Vagina (tissue), 2 donors: ENCODE measurements at places on chromosomes 11 and 22.

- no peaks in the 10 kb centered on the region for H3K36me3 ChIP-seq
- peaks cover 20% of the 10 kb centered on the region for H3K4me1 ChIP-seq
- peak within 1 kb of the TSS; percentile 18 for H3K27ac ChIP-seq
- H3K27me3 ChIP-seq = peaks cover 13% of the 10 kb centered on the region
Measured at GRCh38 chr11:134275534-134276395, at the start of gene GLB1L3. GLB1L3 (plus strand) TSS chr11:134276379; CDS start chr11:134276741, 362 bp downstream.

- H3K27ac ChIP-seq = no peak overlapping the region
- no peaks in the 10 kb centered on the region for H3K4me1 ChIP-seq
- H3K4me3 ChIP-seq = no peak overlapping the region
Measured at GRCh38 chr11:130533871-130534270, 85.4 kb downstream of the ADAMTS15 start.

GRCh38 chr11:43071338-43071737 lies 240.5 kb upstream of the API5 start:
- H3K4me1 ChIP-seq = no peaks in the 10 kb centered on the region
- no peaks in the 10 kb centered on the region for H3K36me3 ChIP-seq
- H3K27ac ChIP-seq = no peak overlapping the region

GRCh38 chr11:116263019-116263418 lies 509.8 kb downstream of the BUD13 start:
- H3K4me3 ChIP-seq = no peak overlapping the region
- DNase-seq = no peak
- no peak overlapping the region for H3K27ac ChIP-seq
- no peaks in the 10 kb centered on the region for H3K36me3 ChIP-seq
- no peaks in the 10 kb centered on the region for H3K4me1 ChIP-seq

DNA sequence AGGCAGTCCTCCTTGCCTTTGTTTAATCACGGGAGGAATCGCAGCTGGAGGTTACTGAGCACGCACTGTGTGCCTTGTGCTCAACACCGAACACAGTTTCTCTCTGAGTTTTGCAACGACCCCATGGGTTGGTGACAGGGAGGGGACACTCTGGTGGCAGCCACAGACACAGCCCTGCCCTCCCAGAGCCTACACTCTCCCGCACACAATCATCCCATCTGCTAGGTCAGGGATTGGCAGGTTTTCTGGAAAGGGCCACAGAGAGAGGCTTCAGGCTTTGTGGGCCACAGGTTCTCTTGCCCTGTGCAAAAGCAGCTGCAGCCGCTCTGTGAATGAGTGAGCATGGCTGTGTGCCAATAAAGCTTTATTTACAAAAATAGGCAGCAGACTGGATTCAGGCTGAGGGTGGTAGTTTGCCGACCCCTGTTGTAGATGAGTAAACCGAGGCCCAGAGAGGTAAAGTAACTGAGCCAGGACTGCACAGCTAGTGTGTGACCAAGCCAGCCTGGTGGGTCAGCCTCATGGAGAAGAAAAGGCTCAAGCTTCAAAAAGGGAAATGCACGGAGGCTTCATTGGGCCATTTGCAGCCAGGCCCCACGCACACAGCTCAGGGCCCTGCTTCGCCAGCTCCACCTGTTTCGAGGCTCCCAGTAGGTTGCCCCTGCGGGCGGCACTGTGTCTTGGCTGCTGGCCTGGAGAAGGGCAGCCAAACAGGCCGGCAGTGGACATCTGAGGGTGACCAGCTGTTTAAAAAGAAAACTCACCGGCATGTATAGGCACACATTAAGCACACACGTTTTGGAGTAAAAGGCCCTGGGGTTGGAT lies 16.3 kb downstream of the LTO1 start:
- DNase-seq = no peak
- no peak overlapping the region for H3K4me3 ChIP-seq
- H3K27ac ChIP-seq = no peak overlapping the region
- H3K27me3 ChIP-seq = no peaks in the 10 kb centered on the region
- no peaks in the 10 kb centered on the region for H3K4me1 ChIP-seq
- peaks cover 2% of the 10 kb centered on the region for H3K36me3 ChIP-seq

DNA sequence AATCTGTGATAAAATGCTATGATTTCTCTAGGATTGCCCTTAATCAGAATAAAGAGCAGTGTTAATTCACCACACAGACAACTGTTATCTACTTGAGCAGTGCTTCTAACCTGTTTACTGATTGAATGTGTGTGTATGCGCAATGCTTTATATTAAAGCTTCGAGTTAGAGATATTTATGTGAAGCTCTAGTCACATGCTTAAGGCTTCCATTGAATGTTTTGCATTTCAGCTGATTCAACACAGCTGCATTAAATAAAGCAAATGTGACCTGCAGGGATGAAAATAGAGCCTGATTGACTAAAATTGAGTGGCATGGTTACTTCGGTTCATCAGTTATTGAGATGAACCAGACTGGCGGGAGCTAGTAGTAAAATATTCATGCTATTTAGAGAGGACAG lies 395.3 kb downstream of the JRKL start:
- no peaks in the 10 kb centered on the region for H3K27me3 ChIP-seq
- no peak overlapping the region for H3K27ac ChIP-seq
- no peaks in the 10 kb centered on the region for H3K36me3 ChIP-seq
- DNase-seq = no peak

DNA sequence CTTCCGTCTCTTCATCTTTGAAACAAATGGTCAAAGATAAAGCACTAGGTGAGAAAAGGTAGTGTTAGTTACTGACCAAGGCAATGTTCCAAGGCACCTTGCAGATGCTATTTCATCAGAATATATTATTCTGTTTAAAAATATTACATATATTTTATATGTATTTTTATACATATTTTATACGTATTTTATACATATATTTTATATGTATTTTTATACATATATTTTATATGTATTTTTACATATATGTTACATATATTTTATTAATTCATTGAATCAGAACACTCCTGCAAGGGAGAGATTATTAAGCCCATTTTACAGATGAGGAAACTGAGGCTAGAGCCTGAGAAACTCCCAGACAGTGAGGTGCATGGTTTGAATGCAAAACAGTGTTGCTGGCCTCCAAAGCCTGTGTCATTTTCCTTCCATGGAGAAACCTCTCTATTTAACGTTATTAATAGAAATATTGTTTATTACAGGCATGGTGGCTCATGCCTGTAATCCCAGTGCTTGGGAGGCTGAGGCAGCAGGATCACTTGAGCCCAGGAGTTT lies 120.6 kb upstream of the CD82 start:
- no peaks in the 10 kb centered on the region for H3K27me3 ChIP-seq
- DNase-seq = no peak
- no peaks in the 10 kb centered on the region for H3K4me1 ChIP-seq
- no peak overlapping the region for H3K27ac ChIP-seq
- H3K36me3 ChIP-seq = no peaks in the 10 kb centered on the region

- DNase-seq = no peak
- H3K4me1 ChIP-seq = peaks cover 31% of the 10 kb centered on the region
- H3K36me3 ChIP-seq = no peaks in the 10 kb centered on the region
- H3K27me3 ChIP-seq = no peaks in the 10 kb centered on the region
- H3K4me3 ChIP-seq = peak overlapping the region; percentile 83
Measured at GRCh38 chr11:121451178-121451985, 732 bp upstream of the SORL1 start.

DNA sequence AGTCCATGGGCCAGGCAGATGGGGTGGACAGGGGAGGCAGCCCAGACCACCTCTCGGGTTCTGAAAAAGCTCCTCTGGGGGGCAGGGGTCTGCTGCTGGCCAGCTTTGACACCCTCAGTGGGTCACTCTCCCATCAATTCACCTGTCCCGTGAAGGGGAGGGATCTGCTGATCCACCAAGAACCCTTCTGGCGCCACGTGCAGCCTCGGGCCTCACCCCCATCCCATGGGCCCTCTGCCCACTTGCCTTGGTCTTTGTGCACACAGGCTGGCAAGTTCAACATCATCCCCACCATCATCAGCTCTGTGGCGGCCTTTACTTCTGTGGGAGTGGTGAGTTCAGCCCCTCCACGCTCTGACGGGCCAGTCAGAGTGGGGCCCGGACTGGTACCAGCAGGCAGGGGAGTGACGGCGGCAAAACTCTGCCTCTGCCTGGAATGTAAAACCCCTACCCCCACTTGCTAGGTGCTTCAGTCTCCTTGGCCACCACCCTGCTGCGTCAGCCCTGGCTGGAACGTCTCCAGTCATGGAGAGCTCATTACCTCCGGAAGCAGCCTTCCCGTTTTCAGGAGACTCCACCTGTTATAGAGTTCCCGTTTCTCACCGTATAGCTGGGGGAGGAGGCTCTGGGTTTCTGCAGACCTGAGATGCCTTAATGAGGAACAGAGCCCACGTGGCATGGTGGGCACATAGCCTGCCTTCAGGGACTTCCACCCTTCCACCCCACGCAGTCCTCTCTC lies 12.7 kb downstream of the PRG3 start:
- no peak overlapping the region for H3K27ac ChIP-seq
- H3K4me1 ChIP-seq = no peaks in the 10 kb centered on the region
- no peaks in the 10 kb centered on the region for H3K36me3 ChIP-seq
- H3K27me3 ChIP-seq = no peaks in the 10 kb centered on the region
- no peak for DNase-seq

- H3K27me3 ChIP-seq = no peaks in the 10 kb centered on the region
- DNase-seq = peak; percentile 70
- H3K4me1 ChIP-seq = peaks cover 10% of the 10 kb centered on the region
- no peaks in the 10 kb centered on the region for H3K36me3 ChIP-seq
- no peak overlapping the region for H3K27ac ChIP-seq
Measured at GRCh38 chr11:8283465-8284230, 20.0 kb upstream of the LMO1 start.
